C1 segment of cervical spinal cord (tissue), 14 donors: ENCODE measurements at places on chromosomes 5 and 9.

GRCh38 chr5:93327605-93328004 is 253.4 kb downstream of the NR2F1-AS1 start:
- no peak for DNase-seq

DNA sequence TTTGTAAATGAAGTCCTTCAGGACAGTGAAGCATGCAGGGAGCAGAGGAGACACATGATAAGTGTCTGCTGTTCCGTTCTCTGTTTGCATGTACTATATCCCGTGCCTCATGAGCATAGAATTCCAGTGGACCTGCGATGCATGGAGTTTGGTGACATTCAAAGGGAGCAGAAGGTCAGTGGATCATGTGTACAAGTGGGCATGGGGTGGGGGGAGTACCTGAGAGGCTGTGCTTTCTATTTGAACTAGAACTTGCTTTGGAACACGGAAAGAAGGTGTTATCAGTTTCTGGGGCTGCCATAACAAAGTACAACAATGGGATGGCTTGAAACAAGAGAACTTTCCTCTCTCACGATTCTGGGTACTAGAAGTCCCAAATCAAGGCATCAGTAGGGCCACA is 5.1 kb upstream of the CCNJL start:
- DNase-seq: no peak

- DNase-seq: no peak
These were observed 271.1 kb upstream of the NMUR2 start for GRCh38 chr5:152676196-152676595.

DNA sequence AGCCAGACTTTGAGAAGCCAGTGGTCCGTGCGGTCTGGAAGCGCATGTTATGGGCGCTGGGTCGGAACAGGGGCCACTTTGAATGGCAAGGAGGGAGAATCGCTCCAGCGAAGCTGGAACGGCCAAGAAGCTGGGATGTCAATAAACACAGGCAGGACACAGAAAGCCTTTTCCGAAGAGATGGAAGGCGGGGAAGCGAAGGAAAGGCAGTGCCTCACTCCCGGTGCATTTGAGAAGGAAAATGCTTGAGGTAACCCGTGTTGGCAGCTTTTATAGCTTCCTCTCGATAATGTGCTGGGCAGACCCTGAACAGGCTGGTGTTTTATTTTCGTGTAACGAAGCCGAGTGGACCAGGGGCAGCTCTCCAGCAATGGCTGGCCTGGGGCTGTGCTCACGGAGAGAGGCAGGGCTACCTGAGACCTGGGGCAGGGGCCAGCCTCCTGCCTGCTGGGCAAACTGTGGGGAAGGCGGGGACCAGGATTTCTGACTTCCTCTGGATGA is 84.2 kb upstream of the SPRY4 start:
- DNase-seq: no peak

DNA sequence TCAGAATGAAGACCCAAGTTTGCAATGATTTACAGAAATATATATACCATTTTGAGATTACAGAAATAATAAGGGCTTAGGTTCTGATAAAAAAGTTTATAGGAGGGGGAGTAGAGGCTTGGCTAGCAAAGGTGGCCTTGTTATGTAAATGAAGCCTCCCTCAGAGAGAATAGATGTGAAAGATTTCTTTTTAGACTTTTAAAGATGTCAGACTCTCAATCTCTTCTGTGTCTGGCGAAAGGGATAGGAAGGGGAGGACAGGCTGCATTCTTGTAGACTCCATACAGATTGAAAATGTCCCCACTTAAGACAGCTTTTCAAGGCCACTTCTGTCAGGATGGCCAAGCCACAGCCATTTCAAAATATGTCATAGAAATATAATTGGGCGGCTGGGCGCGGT is 63.1 kb upstream of the CLINT1 start:
- no peak for DNase-seq

DNA sequence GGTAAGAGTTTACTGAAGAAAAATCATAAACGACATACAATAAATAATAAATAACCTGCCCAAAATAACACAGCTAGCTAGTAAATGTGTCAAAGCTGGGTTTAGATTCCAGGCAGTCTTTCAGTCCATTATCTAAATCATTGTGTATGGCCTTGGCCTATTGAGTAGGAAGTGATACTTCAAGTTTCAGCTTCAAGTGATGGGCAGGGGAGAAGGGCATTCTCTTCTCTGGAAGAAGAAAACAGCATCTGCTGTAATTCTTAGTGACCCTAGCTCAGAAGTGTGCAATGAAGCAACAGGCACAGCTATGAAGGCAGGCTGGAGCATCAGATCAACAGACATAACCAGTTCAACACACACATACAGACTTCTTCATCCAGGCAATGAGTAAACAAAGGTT is 42.5 kb downstream of the FNIP1 start:
- DNase-seq: no peak

DNA sequence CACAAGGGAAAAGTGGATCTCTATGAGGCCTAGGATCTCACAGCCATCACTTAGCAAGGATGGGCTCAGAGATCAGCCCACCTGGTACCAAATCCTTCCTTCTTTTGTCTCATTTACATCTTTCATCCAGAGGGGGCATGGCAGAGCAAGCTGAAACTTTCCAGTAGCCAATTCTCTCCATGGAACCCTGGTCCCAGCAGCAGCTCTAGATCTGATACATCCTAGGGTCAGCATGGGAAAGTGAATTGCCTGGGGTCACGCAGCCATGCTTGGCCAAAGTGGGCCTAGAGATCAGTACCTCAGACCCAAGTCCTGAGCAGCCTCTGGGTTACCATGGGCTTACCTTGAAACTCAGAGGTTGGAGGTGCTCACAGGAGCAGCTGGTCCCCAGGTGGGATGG is 170.5 kb downstream of the GABBR2 start:
- DNase-seq: no peak

GRCh38 chr9:108645520-108645919 is 210.3 kb downstream of the ACTL7B start:
- DNase-seq: no peak

DNA sequence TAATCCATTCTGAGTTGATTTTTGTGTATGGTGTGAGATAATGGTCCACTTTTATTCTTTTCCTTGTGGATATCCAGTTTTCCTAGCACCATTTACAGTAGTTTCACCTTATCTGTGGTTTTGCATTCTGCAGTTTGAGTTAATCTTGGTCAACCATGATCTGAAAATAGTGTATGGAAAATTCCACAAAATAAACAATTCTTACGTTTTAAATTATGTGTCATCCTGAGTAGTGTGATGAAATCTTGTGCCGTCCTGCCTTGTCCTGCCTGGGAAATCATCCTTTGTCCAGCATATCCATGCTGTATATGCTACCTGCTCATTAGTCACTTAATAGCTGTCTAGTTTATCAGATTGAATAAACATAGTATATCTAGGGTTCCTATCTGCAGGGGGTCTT is 42.1 kb downstream of the CDC42SE2 start:
- no peak for DNase-seq

DNA sequence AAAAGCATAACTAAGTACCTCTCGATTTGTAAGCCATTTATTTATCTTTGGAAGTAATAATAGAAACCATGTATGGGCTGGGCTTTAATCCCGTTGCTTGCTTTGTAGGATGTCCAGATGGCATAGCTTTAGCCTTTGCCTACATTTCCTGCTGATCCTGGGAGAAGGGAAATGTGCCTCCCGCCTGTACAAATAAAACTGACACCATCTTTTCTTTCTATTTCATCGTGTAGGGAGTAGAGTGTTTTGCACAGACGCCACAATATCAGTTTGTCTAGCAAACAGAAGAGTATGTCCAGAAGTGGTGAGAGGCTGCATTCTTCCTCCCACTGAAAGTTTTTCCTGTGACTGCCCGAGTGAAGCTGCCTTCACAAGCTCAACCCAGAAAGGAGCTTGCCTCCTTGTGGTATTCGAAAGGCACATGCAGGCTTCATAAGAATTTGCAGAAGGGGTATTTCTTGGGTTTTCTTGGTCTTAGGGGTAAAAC is 24.7 kb upstream of the TJP2 start:
- DNase-seq: no peak

- no peak for DNase-seq
These were observed 24.8 kb downstream of the CEP72 start for GRCh38 chr5:636951-637350.

- no peak for DNase-seq
These were observed 13.5 kb downstream of the AFAP1L1 start for GRCh38 chr5:149285153-149285552.

GRCh38 chr5:100623719-100624118 is 88.5 kb downstream of the FAM174A start:
- no peak for DNase-seq

DNA sequence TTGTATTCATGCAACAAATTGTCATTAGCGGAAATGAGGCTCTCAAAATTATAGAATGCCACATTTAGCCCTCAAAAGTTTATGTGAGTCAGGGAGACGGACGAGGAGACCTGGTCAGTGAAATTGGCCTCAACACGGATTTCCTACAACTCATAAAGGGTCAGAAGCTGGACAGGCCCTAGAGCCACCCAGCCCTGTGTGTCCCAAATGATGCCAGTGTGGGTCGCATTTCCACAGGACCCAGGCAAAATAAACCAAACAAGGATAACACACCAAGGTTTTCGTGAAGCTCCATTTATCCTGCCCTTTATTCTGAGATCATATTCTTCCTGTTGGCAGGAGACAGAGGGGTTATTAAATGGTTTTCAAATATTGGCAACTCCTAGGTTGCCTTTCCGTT is 72.0 kb upstream of the COL5A1 start:
- no peak for DNase-seq

GRCh38 chr9:134557331-134557730 is 84.3 kb upstream of the COL5A1 start:
- no peak for DNase-seq

DNA sequence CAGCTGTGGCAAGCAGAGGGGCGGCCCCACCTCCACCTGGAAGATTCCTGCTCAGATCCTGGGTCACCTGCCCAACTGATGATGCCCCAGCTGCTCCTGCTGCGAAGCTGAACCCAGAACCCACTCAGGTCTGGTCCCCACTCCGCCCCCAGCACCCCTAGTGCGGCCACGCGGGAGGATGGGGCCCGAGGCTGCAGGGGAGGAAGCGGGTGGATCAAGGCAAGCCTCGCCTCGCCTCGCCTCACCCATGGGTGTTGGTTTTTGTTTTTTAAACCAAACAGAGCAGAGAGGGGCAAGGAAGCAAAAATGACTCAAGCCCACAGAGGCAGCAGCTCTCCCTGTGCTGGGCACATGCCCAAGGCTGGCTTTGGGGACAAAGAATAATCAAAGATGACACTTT is 23.2 kb downstream of the ABO start:
- no peak for DNase-seq

- DNase-seq: no peak
These were observed 80.7 kb downstream of the FSTL4 start for GRCh38 chr5:133531594-133531993.

DNA sequence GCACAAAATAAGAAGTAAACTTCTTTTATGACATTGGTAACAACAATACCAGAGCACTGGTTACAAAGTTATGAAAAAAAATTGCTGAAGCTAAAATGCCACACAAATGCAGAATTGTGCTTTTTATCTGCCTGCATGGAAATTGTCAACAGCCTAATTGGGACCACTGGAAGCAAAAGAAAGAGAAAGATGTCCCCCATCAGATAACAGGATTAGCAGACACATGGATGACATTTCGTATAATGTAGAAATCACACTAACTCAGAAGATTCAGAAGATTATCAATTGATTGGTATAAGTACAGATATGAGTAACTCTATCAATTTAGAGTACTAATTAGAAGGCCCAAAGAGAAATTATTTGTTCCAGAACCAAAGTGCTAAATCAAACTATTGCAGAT is 19.1 kb upstream of the FRMD3 start:
- no peak for DNase-seq

DNA sequence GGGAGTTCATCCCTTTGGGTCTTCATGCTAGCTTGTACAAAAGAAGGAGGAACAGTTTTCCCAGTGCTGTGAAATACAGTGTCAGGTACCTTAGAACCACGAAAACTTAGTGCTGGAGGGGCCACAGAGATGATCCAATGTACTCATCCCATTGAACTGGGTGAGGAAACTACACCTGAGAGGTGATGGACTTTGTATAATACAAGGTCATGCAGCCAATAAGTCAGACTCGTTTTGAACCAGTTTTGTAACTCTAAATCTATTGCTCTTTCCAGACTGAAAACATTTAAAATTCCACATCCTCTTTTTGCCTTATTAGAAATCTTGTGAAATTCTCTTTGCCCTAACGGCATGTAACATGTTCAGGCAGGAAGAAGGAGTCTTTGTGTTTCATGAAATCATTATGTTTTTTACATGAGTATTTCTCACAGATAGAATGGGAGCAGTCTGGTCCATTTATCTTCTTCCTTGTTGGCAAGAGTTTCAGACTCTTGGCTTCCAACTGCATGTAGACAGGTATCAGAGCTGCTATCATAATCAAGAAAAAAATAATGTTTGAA is 146.8 kb upstream of the FBXL7 start:
- DNase-seq: no peak

DNA sequence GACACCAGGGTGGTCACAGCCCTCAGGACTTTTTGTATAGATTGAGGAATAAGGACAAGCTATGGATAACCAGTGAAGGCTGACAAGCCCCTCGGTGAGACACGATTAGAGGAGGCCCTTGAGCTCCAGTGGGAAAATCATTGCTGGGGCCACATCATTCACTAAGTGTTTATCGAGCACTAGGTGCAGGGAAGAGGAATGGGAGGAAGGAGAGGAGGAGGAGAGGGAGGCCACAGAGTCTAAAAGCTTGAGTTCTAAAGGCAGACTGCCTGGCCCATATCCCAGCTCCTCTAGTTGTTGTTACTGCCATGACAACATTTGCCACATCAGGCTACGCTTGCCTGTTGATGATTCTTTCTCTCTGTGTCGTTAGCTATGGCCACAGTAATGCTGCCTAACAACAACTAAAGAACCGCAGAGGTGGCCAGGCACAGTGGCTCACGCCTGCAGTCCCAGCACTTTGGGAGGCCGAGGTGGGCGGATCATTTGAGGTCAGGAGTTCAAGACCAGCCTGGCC is 37.6 kb downstream of the NKX2-5 start:
- no peak for DNase-seq

GRCh38 chr5:130279386-130279785 is 375.1 kb downstream of the CHSY3 start:
- no peak for DNase-seq

DNA sequence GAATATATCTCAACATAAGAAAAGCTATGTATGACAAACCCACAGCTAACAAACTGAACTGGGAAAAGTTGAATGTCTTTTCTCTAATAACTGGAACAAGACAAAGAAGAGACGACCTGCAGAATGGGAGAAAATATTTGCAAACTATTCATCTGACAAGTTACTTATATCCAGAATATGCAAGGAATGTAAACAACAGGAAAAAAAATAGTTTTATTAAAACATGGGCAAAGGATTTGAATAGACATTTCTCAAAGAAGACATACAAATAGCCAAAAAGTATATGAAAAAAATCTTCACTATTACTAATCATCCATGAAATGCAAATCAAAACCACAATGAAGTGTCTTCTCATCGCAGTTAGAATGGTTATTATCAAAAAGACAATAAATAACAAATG is 181.7 kb upstream of the TLX3 start:
- no peak for DNase-seq
